ENCODE measurements at places on chromosomes 1 and 21.

DNA sequence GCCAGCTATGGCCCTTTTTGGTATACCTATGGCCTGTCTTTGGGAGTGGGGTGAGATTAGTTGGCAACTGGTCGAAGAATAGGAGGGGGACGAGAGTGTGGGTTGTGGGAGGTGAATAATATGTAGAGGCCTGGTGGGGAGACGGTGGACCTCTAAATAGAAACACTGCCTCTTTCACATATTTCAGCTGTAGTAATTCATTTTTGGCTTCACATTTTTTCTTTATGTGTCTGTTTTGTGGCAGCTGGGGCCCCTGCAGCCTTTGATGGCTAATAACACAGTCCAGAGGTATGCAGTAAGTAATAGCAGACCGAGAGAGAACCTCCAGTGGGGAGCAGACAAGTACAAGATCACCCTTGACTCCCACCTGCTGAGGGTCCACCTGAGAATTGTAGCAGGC, 75.9 kb downstream of the HLX start:
- no peak for DNase-seq

DNA sequence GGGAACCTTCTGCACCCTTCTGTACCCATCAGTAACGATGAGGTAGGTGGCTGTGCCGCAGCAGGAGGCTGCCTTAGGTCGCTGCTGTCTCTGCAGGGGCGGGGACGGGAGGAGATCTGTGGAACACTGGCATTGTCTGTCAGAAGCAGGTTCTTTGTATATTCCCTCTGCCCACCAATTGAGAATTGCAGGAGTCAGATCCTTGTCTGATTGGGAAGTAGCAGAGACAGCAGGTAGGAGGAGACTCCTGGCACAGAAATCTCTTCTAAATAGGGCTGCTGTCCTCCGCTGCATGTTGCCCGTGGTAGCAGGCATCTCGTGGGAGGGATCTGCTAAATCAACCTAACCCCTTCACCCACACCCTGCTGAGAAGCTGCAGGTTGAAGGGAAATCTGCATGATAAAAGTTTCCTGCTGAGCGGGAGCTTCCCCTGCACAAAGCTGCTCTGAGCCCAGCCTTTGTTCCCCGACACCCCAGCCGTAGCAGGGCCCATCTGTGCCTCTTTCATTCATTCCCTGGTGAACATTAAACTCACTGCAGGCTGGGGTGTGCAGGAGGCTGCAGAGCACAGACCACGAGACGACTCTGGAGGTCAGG, 15.9 kb downstream of the SARS1 start:
- no peak for DNase-seq

GRCh38 chr1:150970808-150971582, 3.6 kb downstream of the CERS2 start:
- DNase-seq: no peak

DNA sequence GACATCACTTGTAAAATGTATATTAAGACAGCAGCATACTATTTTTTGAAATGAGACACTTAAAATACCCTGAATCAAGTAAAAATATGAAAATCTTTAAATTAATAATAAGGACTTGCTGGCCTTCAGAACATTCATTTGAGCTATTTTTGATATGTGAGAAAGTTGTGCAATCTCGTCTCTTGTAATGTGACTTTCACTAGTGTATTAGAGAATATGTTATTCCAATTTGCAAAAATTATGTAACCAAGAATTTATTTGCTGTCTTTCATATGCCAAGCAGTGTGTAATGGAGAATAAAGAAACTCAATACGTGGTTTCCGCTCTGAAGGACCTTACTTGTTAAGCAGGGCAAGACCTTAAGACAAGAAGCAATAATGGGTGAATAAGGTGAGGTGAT, 375.0 kb upstream of the RUNX1 start:
- DNase-seq: no peak

DNA sequence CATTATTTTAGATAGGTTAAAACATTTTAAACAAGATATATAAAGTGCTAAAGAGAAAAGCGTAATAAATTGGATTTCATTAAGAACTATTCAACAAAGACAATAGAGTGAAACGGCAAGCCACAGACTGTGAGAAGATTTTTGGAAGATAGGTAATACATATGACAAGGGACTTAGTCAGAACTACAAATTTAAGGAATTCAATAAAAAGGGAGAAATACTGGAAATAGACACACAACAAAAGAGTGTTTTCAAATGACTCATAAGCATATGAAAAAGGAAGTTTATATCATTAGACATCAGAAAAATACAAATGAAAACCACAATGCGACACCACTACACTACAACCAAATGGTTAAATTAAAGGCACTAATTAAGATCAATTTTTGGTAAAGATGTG, 90.5 kb downstream of the GDAP2 start:
- no peak for DNase-seq

GRCh38 chr21:43631411-43632107, 27.7 kb downstream of the HSF2BP start:
- DNase-seq: no peak

DNA sequence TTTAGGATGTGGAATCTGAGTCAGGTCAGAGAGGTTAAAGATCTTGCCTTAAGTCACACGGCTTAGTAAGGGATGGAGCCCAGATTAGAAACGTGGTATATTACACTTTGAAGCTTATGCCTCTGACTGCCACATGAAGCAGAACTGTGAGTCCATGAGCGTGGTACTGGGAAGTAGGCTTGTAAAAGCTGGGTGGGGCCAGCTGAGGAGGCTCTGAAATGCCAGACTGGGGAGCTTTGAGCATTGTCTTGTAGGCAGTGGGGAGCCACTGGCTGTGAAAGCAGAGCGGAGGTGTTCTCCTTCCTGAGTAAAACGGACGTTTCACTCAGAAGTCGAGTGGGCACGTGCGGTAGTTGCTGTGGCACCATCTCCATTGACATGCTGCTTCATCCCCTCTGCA, 72.6 kb upstream of the USP24 start:
- DNase-seq: no peak

- no peak for DNase-seq
Measured at GRCh38 chr1:38746402-38746935, 113.1 kb downstream of the RRAGC start.

GRCh38 chr21:32567626-32568025, 17.7 kb downstream of the TCP10L start:
- DNase-seq: no peak

DNA sequence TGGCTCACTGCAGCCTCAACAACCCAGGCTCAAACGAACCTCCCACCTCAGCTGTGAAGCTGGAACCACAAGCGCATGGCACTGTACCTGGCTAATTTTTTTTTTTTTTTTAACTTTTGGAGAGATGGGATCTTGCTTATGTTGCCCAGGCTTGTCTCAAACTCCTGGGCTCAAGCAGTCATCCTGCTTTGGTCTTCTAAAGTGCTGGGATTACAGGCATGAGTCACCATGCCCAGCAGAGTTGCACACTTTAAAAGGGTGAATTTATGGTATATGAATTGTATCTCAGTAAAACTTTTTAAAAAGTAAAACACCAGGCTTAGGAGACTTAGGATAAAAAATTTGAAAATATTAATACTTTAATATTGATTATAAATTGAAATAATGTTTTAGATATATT, 99.1 kb downstream of the CLEC20A start:
- no peak for DNase-seq

DNA sequence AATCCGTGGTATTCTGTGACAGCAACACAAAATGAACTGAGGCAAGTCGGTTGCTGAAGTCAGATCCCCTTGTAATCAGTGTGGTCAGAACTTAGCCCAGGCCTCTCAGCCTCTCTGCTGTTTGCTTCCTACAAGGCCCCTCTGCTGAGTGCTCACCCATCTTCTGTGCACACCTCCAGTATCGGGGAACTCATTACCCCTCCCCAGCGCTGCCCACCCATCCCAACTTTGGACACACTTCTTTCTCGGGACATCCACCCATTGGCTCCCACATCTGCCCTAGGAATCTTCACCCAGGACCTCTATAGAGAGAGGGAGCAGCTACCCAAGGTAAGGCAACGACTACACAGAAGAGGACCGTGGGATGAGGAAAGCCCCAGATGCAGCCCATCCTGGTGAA, 217.5 kb downstream of the MATN1 start:
- no peak for DNase-seq

- no peak for DNase-seq
Measured at GRCh38 chr1:66476774-66477173, 57.2 kb upstream of the SGIP1 start.

Measured in activated naive CD4-positive, alpha-beta T cell treated with anti-CD3 and anti-CD28 coated beads, Interleukin-2, amount 10 ng/mL, durations not matched to agents 7 days and 5 days (primary cell).